ENCODE measurements at places on chromosomes 12 and 14.

DNA sequence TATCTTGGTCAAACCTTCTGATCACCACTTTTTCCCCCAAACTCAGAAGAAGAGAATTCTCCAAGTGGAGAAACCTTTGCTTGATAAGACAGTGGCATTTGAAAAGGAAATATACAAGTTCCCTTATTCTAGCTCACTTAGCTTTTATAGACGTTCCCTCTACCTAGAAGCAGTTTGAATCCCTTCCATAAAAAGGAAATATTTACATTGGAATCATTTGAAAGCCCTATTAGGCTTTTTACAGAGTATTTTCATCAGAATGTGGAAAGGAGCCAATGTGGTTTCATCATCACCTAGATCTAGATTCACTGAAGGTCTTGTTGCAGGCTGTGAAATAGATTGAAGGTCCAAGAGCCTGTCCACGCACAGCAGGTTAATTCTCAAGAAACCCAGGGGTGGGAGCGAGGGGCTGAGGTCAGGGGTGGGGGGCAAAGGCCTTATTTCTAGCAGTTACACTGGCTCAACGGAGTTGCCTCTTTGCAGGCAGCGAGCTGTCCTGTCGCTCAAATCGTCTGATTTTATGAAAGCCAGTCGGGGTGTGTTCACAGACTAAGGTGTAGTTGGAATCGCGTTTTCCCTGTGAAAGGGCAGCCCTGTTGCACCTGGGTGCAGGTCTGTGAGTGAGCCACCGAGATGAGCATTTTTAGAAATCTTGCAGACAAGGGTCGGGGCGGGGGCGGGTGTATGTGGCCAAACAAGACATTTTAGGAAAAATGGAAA lies 45.6 kb downstream of the AACS start:
- no peak for DNase-seq

- peak; percentile 31 for DNase-seq
Observed at GRCh38 chr14:32078023-32078857, 1.1 kb downstream of the ARHGAP5 start.

DNA sequence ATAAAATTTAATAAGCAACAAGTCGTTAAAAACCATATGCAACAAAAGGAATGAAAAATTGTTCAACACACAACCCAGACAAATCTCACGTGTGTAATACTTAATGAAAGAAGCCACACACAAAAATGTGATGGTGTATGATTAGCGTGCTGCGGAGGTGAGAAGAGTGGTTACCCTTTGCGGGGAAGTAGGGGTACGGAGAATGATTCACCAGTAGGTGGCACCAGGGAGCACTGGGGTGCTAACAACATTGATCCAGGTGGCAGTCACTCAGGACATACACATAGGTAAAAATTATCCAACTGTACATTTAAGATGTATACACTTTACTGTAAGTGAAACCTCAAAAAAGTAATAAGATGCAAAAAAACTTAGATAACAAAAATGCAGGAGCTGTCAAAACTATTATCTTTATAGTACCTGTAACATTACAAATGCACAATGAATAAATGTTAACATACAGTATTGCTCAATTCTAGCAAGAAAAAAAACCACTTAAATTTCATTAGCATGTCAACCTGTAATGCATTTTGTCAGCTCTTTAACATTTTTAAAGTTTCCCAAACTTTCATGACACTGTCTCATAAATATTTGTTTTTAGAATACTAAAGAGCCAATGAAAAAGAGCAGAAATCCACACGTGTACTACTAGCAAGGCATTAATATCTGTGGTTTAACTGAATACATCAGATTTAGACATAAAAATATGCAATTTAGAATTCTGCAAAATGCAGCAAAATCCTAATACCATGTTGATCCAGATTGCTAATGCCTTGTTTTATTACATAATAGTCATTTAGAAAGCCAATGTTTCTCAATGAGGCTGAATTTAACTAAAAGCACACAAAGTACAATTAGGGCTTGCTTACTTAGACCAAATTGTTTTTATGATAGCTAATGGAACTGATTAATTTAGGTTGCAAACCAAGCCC lies 46.7 kb downstream of the TMCC3 start:
- DNase-seq: peak; percentile 14

DNA sequence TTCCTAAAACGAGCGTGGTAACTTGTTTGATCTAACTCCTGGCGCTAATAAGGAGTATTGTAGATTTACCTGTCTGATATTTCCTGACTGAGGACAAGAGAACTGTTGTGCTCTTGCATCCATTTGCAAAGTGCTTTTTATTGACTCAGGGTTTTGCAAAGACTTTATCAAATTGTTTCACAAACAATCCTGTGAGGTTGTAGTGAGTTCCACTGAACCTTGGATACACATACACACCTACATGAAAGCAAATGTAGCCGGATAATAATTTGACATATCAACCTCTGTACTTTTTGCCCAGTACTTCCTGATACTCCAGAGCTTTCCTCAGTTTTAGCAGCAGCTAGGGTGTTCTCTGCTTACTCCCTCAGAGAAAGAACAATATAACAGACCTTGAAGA lies 6.7 kb upstream of the PTGER2 start:
- DNase-seq: no peak

GRCh38 chr14:83838226-83838625 lies 1691.7 kb upstream of the FLRT2 start:
- DNase-seq: no peak

GRCh38 chr12:80178846-80179245 lies 79.5 kb downstream of the OTOGL start:
- DNase-seq: no peak

DNA sequence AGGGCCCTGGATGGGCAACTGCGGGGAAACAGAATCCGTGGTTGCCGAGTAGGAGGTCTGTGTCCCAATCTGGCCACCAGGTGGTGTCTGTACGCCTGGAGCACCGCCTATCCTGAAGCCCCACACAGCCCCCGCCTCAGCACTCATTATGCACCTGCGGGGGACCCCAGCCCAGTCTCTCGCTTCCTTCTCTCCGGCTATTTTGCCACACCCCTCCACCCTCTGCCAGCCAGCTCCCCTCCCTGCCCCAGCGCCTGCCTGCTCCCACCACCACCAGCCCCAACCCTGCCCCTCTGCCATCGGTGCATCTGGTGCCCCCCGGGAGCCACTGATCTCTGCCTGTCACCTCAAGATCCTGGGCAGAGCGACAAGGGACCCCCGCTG lies 2.2 kb upstream of the NXPH4 start:
- peak; percentile 9 for DNase-seq

- DNase-seq: no peak
Observed at GRCh38 chr12:120538281-120539156, 4.4 kb downstream of the RNF10 start.

- no peak for DNase-seq
Observed at GRCh38 chr12:42794806-42795205, 205.3 kb upstream of the PRICKLE1 start.

DNA sequence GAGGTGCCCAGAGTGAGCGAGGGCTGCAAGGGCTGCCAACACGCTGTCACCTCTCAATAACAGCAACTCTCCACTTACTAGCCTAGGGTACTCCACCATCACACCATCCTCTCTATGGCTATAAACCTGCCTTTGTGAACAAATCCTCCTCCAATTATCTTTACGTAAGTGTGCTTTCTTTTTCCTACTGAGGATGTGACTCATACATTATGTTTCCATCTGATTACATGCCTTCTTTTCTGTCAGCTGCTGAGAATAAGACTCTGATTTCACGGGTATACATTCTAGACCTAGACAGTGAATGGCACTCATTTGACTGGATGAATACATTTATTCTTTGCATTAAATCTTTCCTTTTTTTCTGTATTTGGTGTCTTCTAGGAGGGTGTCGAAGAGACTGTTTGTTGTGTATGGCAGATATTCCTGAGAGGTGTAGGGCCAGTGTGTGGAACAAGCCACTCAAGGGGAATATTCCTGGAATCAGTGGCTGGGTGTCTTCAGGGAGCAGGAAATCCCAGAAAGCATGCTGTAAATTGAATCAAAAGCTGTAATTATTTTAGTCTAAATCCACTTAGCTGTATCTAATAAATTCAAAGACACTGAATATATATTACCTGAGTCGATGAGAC lies 327.3 kb upstream of the TMTC1 start:
- no peak for DNase-seq

- DNase-seq: no peak
Observed at GRCh38 chr14:70416338-70416724, 559 bp downstream of the SYNJ2BP start.

- no peak for DNase-seq
Observed at GRCh38 chr12:111826316-111826715, 15.7 kb upstream of the MAPKAPK5 start.

GRCh38 chr12:109191621-109192250 lies 75.3 kb downstream of the ACACB start:
- DNase-seq: no peak
